ENCODE measurements at places on chromosomes 3 and 15.
A peak's percentile ranks its signal among the peaks of the same experiment; 100 is the strongest.

DNA sequence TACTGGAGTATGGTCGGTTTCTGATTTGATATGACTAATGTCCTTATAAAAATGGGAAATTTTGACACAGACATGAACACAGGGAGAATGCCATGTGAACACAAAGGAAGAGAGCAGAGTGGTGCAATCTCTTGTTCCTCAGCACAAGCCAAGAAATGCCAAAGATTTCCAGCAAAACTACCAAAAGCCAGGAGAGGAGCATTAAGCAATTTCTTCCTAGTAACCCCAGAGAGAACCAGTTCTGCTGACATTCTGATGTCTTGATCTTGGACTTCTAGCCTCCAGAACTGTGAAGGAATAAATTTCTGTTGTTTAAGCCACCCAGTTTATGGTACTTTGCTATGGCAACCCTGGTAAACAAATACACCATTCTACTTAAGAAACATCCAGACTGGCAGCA, 227.8 kb upstream of the MRPL3 start:
- DNase-seq: no peak

DNA sequence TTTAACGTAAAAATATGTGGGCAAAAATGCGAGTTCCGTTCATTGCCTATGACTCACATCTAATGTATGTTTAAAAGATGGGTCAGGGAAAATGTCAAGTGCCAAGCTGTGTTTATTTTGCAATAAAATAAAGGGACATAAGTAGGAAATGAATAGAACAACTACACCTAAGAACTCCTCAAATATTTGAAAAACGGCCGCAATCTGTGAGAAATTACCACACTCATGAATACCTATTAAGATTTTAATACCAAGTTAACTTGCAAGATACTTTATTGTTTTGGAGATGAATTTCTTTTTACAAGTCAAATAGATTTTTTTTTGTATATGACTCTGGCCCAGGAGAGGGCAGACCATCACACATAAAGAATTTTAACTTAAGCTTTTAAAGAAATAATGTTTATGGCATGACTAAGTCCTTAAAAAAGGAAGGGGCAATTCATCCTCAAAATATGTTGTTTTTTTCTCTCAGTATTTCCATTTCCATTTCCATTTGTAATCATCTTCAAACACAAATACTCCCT, 152.7 kb downstream of the SUCNR1 start:
- no peak for DNase-seq

- no peak for DNase-seq
These were observed 1076.8 kb downstream of the TBL1XR1 start for GRCh38 chr3:176120507-176120906.

GRCh38 chr15:57594479-57594878, 2.8 kb downstream of the MYZAP start:
- DNase-seq: no peak

- DNase-seq: no peak
These were observed 37.9 kb downstream of the TNK2 start for GRCh38 chr3:195870442-195870841.

DNA sequence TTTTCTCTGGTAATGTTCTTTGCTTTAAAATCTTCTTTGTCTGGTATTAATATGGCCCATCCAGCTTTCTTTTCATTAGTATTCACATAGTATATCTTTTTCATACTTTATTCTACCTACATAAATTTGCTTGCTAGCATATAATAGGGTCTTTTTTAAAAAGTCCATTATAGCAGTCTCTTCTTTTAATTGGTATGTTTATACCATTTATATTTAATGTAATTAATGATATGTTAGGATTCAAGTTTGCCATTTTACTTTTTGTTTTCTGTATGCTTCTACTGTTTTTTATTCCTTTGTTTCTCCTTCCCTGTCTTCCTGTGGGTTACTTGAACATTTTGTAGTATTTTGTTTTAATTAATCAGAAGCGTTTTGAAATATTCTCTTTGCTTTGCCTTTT, 89.0 kb downstream of the CHCHD6 start:
- DNase-seq: no peak

DNA sequence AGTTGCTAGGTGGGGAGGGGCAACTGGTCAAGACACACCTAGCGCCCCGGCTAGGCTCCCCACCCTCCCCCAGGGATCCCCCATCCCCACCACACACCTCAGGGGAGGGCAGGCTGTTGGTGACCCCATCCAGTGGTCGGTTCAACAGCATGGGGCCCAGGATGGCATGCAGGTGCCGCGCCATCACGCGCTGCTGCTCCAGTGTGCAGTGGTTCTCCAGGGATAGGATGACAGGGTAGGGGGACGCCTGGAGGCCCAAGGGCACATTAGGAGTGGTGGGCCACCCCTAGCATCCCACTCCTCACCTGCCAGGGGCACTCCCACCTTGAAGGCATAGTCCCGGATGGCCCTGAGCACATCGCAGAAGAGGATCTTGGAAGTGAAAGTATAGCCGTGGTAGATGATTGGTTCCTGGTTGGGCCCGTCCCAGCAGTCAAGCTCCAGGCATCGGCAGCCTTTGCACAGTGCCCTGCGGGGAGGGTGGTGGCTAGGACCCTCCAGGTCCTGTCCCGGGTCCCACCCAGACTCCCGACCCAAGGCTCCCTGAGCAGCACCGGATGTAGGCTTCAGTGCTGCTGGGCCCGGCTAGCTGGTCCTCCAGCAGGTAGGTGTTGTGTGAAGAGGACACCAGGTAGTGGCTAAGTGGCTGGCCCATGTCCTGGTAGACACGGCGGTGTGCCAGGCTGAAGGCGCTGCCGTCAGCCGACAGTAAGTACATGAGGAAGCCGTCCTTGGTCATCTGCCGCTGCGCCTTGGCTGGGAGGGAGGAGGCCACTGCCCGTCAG, 19.4 kb downstream of the VILL start:
- DNase-seq: no peak

- DNase-seq: no peak
These were observed 6.7 kb downstream of the KLHL40 start for GRCh38 chr3:42691816-42692666.

- DNase-seq: no peak
These were observed 37.1 kb downstream of the MAP3K13 start for GRCh38 chr3:185399737-185400667.

- no peak for DNase-seq
These were observed 74.0 kb downstream of the RBMS3 start for GRCh38 chr3:29354894-29355293.

DNA sequence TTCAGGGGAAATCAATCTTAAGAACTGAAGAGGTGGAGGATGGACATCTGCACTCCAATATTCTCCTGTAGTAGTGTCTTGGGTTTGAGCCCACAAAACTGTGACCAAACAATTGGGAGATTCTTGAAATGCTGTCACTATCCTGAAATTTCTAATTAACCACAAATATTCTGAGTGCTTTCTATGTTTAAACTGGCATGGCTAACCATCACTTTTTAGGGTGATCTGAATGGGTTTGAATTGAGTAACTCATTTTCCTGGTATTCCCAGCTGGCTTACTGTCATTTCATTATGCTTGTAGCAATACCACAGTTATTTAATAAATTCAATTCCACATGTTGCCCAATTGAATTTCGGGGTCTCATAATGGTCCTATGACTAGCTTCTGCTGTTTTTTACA, 216.9 kb upstream of the DCBLD2 start:
- no peak for DNase-seq

GRCh38 chr3:36903119-36903882, 41.6 kb downstream of the TRANK1 start:
- DNase-seq: no peak

DNA sequence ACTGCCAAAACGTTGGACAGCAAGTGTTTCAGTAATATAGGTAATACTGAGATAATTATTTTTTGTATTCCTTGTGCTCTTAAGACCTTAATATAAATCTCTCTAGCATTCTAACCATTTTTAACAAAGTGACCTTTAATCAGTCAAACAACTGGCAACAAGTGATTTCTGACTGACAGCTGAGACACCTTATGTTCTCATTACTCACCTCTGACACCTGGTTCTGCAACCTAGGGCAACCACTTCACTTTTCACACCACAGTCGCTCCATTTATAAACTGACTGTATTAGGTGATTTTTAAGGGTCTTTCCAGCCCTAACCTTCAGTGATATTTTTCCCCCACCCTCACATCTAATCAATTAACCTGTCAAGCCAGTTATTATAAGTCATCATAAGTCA, 60.4 kb upstream of the C15orf61 start:
- DNase-seq: no peak

DNA sequence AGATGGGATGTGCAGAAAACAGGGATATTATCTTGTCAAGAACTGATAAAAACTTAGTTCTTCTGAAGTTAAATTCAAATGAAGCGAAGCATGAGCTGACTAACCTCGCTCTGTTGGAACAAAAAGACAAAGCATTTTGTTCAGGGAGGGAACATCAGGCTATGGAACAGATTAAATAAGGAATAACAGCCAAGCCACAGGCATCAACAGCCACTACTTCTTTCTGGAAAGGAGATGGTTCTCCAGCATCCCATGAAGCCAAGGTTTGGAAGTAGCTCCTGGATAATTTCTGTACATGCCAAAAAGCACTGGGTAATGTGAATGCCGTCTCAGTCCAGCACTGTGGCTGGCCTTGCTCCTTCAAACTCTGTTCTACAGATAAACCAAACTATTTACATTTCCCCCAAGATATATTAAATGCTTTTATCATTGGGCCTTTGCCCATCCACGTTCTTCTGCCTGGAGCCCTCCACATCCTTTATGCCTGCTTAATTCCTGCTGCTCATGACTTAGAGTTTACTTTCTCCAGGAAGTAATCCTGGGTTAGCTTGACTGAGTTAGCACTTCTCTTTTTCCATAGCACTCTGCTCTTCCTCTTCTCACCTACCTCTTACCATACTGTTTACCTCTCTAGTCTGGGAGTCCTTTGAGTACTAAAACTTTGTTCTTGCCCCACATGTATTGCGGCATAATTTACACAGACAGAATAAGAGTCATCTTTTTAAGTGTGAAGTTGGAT, 232.0 kb downstream of the CLSTN2 start:
- no peak for DNase-seq

GRCh38 chr3:194089357-194090177, 46.4 kb upstream of the HES1 start:
- DNase-seq: peak; percentile 40

- peak; percentile 71 for DNase-seq
These were observed 16.0 kb downstream of the HDAC11 start for GRCh38 chr3:13495921-13496723.

DNA sequence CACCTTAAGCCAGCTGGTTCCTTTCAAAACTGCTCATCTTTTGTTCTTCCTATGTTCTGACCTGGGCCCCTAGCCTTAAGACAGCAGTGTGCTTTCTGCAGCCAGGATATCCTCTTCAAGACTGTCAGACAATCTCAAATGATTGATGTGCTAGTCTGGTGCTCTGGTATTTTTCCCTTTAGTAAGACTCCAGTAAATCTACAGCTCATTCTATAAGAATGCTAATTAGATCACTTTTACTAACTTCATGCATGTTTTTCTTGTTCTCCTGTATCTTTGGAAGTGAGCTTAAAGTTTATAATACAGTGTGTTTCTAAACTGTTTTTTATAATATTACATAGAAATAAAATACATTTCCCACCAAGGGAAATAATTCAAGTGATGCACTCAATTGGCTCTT, 220.9 kb upstream of the NANOGP8 start:
- DNase-seq: no peak

DNA sequence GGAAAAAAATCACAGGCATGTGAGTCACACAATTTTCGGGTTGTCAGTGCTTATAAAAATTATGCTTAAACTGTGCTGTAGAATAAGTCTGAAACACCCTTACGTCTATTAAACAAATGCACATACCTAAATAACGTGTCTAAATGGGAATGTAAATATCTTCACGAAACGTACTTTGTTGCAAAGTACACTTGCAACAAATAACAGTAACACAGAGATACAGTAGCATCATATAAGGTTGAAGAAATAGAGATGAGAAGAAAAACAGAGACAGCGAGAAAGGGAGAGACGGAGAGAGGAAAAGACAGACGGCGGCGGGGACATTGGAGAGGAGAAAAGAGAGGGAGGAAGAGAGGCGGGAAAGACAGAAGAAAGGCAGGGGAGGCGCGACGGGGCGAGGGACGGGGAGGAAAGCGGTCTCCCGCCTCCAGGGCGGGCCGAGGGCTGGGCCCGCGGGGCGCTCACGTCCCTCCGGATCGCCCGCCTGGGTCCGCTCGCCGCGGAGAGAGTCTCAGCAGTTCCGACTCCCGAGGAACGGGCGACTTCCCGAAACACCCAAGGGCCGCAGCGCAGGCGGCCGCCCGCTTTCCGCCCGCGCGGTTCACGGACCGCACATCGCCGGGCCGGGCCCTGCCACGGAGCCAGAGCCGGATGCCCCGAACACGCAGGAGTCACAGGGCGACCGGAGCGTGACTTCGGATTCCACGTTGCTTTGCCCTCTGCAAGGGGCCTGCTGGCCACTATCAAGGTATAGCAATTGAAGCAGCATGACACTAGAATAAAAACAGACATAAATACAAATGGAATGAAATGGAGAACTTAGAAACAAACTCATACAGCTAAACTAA, 153.4 kb downstream of the LMLN start:
- no peak for DNase-seq

- DNase-seq: no peak
These were observed 51.5 kb downstream of the PLXNA1 start for GRCh38 chr3:127034195-127034989.

- no peak for DNase-seq
These were observed 1.2 kb downstream of the MKRN3 start for GRCh38 chr15:23566651-23567050.

GRCh38 chr3:13465236-13465873, 14.8 kb upstream of the HDAC11 start:
- DNase-seq: no peak

- DNase-seq: no peak
These were observed 33.6 kb downstream of the PLA2G4D start for GRCh38 chr15:42060797-42061196.

GRCh38 chr3:175778994-175779393, 919.9 kb downstream of the NAALADL2 start:
- DNase-seq: no peak

DNA sequence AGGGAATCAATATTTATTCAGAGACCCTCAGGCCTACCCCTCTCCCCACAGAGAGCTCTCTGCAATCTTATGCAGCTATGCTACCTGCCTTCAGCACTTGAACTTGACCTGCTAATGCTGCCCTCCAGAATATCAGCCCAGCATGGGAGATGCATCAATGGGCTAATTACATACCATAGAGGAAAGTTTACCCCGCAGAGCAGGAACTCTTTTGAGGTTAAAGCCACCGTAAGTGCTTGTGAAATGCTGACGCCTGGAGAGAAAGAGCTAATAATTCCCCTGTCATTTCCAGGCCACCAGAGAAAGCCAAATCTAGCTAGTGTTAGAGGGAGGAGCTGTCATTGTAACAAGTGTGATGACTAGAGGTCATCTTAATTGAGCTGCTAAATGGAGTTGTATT, 127.5 kb downstream of the CHST2 start:
- DNase-seq: no peak

- DNase-seq: no peak
These were observed 70.6 kb downstream of the SEMA6D start for GRCh38 chr15:47787875-47788274.

GRCh38 chr3:187960820-187961219, 193.1 kb upstream of the LPP start:
- DNase-seq: no peak

DNA sequence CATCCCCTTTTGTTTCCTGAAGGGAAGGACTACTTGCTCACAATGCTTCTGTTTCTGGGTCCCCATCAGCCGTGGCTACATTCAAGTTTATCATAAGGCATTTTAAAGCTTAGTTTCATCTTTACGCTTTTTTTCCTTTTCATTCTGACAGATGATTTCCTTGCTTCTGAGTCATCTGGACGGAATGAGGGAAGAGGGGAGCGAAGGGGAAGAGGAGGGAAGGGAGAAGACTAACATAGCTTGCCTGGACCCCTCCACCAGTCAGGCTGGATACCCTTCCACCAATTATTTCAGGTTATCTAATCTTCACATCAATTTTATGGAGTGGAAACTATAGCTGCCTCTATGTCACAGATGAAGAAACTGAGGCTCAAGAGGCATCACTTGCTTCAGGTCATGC, 27.6 kb downstream of the FAM3D start:
- DNase-seq: no peak
